ENCODE measurements at places on chromosomes 16 and 17.

- DNase-seq = no peak
Measured at GRCh38 chr17:63945784-63946439, 13.8 kb upstream of the CD79B start.

GRCh38 chr16:56870276-56870888, 5.4 kb downstream of the SLC12A3 start:
- DNase-seq = no peak

DNA sequence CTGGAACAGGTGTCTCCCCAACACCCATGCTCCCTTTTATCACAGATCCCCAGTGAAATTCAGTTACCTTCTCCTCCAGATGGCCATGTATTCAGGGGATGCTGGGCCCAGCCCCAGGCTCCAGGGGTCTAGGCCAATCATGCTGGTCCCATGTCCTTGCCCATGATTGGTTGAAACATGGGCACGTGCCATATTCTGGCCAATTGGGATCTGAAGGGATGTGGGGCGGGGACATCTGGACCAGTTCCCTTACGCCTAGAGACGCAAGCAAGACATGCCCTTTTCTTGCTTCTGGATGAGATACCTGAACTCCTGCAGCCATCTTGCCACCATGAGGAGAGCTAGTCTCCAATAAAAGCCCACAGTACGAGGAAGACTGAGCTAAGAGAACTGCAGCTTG, 31.0 kb upstream of the ST6GALNAC1 start:
- no peak for DNase-seq

DNA sequence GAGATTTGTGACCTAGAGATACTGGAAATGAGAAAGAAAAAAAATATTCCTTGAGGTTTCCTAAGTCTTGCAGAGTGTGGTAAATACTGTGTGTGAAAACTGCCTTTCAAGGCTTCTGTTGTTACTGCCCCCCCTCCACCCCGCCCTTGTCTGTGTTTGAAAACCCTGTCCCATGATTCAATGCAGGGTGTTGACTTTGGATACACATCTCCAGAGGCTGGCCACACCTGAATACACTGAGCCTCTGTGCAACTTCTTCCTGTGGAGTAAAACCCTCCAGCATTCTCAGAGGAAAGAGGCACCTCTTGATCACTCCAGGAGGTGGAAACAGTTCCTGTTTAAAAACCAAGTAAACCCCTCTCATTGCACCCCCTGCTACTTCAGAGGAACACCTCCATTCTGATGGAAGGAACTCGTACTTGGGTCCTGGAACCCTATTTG, 123.0 kb upstream of the CACNG5 start:
- no peak for DNase-seq

DNA sequence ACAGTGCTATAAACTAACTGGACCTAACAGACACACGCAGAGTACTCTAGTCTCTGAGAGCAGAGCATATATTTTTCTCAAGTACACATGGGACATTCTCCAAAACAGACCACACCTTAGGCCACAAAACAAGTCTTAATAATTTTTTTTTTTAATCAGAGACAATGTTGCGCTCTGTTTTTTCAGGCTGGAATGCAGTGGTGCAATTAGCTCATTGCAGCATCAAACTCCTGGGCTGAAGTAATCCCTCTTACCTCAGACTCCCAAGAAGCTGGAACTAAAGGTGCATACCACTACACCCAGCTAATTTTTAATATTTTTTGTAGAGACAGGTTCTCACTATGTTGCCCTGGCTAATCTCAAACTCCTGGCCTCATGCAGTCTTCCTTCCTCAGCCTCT, 37.7 kb downstream of the ULK2 start:
- no peak for DNase-seq

- DNase-seq = no peak
Measured at GRCh38 chr16:60748366-60748765, 1287.9 kb downstream of the CDH8 start.

GRCh38 chr16:87406495-87407088, 14.5 kb downstream of the MAP1LC3B start:
- DNase-seq = no peak

DNA sequence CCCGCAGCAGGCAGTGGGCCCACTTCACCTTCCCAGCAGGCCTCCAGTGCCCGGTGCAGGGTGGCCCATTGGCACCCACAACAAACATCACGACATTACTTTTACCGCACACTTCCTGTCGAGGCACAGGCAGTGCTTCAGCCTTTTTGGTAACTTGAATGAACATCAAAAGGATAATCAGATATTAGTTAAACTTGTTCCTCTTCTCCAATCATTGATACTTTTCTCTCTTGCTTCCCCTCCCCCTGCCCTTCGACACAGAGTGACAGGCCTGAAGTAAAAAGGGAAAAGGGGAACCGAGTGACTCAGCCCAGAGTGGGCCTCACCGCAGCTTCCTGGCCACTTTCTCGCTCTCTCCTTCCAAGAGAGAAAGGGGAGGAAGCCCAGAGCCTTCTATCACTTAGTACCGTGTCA, 507.0 kb downstream of the MAF start:
- DNase-seq = no peak

DNA sequence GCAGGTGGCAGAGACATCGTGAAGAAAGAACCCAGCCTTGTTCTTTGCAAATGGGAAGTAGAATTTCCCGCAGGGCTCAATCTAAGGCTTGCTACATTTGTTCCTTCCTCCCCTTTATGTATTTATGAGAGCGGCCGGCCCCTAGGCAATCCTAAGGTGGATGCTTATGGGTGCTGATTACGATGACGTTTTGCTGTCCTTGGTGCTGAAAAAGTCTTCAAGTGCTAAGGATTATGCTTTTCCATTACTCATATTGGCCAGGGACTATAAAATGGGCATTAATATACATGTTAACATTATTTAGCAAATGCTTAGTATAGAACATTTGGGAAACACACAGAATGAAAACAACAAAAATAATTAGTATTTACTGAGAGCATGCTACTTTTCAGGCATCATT, 313.3 kb upstream of the XYLT1 start:
- DNase-seq = no peak

DNA sequence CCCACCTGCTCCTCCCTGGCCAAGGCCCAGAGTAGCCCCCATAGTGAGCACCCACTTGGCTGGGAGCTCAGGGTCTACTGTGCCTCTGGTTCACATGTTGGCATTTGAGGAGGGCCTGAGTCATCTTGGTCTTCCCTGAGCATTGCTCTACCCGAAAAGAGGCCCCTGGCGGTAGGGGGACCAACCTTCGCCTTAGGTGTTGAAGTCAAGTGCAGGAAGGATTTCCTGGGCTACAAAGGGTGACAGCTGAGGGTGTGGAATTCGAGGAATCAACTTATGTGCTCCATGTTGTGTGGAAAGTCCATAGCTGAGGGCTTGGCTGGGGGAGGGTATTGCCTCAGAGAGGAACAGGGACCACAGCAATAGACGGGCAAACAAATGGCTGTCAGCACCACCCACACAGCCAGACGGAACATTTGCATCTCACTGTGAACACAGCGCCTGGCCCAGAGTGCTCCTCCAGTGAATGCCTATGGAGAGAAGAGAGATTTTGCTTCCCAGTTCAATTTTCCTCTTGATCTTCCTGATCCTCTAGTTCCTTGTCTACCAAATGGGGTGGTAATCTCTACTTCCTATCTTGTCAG, 35.6 kb upstream of the NGFR start:
- no peak for DNase-seq

Data from SW 1271 (cell line).